SK-N-SH (cell line): ENCODE measurements at places on chromosomes 1 and 21. TPM values are rescaled to one million over a fixed set of nuclear protein-coding genes. Genes with fewer than 3 reads are reported as not detected.

- no peak for DNase-seq
These were observed 37.7 kb downstream of the VTCN1 start for GRCh38 chr1:117173006-117173405.

GRCh38 chr1:7513081-7513480 lies 258.0 kb upstream of the VAMP3 start:
- DNase-seq: no peak

DNA sequence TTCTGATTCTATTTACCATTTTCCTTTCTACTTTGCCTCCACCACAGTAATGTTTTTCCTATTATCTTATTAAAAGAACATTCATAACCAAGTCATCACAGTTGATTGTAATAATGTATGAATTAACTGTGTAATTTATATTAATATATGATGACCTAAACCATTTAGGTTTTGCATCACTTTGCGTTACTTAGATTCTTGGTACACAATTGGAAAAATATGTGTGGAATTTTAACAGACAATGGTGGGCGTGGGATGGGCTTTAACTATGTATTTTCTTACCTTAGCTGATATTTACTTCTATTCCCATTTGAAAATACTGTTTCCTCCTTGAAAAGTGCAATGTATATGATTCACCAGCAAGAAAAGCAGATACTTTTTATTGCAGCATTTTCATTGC lies 3.6 kb downstream of the KRTAP21-3 start:
- no peak for DNase-seq

GCLM gene
- 9.4 and 12.3 TPM in 2 replicates for polyA plus RNA-seq

DNA sequence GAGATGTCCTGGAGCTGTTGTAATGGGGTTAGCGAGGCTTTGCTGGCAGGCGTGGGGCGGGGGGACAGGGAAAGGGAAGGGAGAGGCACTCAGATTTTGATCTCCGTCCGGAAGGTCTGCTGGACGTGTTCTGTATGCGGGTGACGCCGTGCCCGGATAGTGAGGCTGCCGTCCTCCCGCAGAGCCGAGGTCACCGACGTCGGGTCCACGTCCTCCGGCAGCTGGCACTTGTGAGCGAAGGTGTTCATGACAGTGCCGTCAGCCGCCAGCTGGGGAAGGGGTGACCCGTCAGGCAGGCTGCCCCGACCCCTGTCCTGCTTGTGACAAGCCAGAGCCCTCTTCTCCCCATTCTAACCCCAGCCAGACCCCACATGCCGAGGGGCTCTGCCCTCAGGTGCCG lies 2.4 kb downstream of the HSPB7 start:
- no peak for DNase-seq

- DNase-seq: no peak
These were observed 59.8 kb upstream of the CASZ1 start for GRCh38 chr1:10856176-10856683.

- DNase-seq: peak; percentile 81
These were observed 849 bp downstream of the NFIA start for GRCh38 chr1:61083013-61083806.

GRCh38 chr1:228281631-228282328 lies 73.9 kb downstream of the OBSCN start:
- no peak for DNase-seq

IVL gene
- polyA plus RNA-seq: 0.64 and 0.86 TPM in 2 replicates

DNA sequence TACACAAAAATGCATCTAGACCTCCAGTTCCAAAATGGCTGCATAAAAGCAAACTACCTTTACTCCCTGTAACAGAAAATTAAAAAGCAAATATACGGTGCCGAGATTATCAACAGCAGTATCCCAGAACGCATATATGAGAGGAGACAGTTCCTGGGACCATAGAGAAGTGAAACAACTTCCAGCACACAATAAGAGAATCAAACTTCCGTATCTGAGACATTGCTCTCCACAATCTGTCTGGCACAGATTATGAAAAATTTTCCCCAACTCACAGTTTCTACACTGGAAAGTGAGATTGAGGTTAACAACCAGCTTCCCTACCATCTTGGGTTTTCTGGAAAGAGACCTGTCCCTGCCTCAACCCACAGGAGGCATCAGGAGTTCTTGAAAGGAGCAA lies 47.2 kb upstream of the ST6GALNAC3 start:
- DNase-seq: no peak

CLDN19 gene
- not detected in 2 replicates for polyA plus RNA-seq

C1orf21 gene
- polyA plus RNA-seq: 4.8 and 6.6 TPM in 2 replicates

POU3F1 gene
- polyA plus RNA-seq: not detected in 2 replicates

GRCh38 chr1:41849211-41849759 lies 69.4 kb downstream of the HIVEP3 start:
- DNase-seq: no peak

DNA sequence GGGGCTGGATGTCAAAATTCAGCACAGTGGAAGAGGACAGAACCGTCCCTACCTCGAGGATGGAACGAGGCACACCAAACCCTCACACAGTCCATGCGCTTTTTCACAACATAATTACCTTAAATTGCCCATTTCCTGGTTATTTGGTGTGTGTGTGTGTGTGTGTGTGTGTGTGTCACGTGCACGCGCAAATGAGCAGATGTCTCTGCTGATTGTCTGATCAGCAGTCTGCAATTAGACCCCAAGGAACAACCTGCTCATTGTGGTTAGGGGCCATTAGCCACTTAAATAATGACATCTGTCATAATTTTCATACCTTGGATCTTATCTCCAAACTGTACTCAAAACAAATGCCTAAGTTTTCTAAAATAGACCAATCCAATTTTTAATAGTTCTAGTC lies 23.2 kb downstream of the AVPR1B start:
- no peak for DNase-seq

DNA sequence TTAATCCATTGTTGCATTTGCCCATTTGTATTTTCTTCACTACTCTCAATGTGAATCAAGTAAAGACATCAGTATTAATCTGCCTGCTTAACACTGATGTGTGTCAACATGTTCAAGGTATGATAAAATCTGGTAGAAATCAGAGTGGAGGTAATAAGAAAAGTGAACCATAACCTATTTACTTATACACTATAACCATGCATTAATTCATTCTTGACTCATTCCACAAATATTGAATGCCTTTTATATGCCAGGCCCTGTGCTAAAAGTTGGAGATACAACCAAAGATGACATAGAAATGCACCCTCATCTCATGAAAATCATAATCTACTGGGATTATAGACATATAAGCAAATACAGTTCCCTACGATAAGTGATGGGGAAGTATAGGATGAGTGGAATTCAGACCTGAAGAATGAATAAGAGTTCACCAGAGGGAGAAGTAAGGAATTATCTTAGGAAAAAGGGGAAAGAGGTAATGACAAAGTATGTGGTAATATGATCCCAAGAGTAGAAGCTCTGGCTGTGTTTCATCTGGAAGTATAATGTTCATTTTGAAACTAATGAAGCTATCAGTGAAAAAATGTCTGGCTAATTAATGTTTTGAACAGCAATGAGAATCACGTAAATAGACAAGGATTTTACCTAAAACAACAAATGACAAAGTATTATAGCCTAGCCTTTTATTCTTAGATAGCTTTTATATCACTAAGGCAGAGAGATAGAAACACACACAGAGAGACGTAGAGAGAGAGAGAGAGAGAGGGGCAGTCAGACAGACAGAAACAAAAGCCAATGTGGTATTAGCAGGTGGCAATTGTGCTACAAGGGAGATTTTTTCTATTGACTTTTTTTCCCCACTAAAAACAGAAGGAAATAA lies 7.0 kb upstream of the RWDD3 start:
- no peak for DNase-seq

DNA sequence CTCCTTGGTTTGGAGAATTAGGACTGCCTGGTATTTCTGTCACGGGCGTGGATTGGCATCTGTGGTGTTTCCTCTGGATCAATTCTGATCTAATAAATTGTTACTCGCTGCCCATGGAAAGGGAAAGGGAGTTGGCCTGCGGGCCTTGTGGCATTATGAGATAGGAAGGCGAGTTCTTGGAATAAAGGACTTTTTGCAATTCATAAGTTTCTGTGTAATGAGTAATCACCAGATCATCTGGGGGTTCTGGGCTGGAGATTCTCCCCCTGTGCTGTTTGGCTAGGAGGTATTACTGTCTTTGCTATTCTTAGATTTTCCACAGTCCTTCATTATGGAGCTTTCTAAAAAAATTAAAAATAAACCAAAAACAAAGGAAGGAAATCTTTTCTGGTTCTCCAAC lies 315.9 kb downstream of the CAMTA1 start:
- no peak for DNase-seq

DNA sequence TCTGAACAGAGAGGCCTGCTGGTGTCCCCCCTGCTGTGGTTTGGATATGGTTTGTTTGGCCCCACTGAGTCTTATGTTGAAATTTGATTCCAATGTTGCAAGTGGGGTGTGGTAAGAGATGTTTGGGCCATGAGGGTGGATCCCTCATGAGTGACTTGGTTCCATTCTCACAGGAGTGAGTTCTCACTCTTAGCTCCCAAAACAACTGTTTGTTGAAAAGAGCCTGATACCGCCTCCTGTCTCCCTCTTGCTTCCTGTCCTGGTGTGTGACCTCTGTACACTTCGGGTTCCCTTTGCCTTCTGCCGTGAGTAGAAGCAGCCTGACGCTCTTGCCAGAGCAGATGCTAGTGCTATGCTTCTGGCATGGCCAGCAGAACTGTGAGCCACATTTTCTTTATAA lies 60.5 kb downstream of the C21orf91 start:
- no peak for DNase-seq

FAM76A gene
- 2.9 and 4.2 TPM in 2 replicates for polyA plus RNA-seq

GRCh38 chr21:44291936-44292811 lies 6.5 kb downstream of the AIRE start:
- peak; percentile 73 for DNase-seq

DNA sequence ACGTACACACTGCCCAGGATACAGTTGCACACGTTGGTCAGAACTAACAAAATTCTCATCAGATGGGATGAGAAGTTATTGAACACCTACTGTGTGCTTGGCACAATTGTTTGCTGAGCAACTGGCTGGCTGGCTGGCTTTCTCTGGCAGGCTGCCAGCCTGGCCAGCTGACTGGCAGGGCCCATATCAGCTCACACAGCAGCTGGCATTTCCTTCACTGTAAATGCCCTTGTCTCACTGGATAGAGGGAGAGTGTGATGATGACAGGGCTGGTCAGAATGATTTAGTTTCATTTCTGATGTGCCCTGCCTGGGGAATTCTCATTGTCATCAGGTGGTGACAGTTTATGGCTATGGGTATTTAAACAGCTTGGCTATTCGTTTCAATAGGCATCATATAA lies 15.8 kb downstream of the CAMK2N1 start:
- DNase-seq: peak; percentile 68

- DNase-seq: no peak
These were observed 18.9 kb downstream of the CAP1 start for GRCh38 chr1:40059338-40059959.

GRCh38 chr1:78619803-78620579 lies at the start of gene IFI44L:
Gene IFI44L (plus strand): TSS chr1:78620448. CDS start chr1:78627916, 7,468 bp downstream.
- DNase-seq: no peak

DNA sequence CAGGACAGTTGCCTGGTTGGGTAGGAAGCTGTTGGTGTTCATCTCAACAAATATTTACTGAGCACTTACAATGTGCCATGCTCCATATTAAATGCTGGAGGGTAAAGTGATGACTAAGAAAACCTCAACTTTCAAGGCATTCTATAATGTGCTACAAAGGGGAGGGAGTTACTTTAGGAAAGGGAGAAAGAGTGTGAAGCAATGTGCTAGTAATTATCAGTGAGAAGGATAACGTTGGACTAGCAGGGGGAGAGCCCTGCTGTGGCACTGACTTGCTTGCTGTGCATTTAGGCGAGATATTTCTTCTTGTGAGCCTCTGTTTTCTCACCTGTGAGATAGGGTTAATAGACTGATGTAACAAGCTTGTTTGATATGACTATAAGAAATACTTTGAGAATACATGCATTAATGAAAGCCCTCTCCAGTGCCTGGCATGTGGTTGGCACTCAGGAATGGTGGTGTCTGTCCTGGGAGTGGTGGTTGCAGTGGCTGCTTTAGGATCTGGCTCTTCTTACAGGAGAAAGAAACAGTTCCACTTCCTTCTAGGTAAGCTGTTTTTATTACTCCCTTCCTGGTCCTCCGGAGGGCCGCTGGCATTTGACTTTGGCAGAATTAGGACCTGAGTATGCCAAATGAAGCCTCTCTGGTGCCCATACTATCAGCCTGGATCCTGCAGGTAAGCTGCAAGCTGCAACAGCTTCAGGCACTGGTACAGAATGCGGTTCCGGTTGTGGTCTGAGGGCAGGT lies 111.1 kb upstream of the COA6 start:
- DNase-seq: no peak

TNN gene
- polyA plus RNA-seq: 0.03 TPM in 1 of 2 replicates, not detected in the other

DNA sequence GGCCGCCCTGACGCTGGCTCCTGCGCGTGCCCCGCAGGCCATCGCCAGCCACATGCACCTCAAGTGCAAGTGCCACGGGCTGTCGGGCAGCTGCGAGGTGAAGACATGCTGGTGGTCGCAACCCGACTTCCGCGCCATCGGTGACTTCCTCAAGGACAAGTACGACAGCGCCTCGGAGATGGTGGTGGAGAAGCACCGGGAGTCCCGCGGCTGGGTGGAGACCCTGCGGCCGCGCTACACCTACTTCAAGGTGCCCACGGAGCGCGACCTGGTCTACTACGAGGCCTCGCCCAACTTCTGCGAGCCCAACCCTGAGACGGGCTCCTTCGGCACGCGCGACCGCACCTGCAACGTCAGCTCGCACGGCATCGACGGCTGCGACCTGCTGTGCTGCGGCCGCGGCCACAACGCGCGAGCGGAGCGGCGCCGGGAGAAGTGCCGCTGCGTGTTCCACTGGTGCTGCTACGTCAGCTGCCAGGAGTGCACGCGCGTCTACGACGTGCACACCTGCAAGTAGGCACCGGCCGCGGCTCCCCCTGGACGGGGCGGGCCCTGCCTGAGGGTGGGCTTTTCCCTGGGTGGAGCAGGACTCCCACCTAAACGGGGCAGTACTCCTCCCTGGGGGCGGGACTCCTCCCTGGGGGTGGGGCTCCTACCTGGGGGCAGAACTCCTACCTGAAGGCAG lies 23.4 kb upstream of the ARF1 start:
- DNase-seq: no peak

GRCh38 chr1:2523191-2523890 lies 3.1 kb downstream of the PANK4 start:
- DNase-seq: no peak

DNA sequence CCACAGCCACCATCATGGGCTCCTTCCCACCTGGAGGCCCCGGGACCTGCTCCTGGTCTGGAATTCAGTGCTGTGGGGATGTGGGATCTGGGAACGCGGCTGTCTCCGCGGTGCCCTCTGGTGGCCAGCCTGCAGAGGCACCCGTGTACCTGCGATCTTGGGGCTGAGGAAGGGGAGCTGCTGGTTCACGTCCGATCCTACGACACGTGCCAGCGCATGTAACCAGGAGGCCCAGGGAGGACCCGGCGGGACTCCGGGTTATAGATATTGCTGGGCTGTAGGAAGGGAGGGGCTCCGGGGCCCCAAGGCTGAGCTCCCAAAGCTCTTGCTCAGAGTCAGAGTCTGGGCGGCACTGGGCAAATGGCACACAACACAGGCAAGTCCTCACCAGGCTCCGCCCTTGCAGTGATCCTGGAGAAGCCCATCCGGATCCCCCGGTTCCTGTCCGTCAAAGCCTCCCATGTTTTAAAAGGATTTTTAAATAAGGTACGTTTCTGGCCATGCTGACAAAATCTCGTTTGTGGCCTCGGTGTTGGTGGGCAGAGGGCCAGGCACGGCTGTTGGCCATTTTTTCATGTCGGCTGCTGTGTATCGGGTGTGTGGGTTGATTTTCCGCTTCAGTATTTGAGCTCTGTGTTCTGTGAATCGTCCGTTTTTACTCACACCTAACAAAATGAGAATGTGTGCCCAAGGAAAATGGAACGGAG lies 20.1 kb downstream of the FAAP20 start:
- peak; percentile 94 for DNase-seq

- no peak for DNase-seq
These were observed 53.4 kb upstream of the EDN2 start for GRCh38 chr1:41537788-41538351.
